ENCODE measurements at places on chromosomes 6 and 20.

GRCh38 chr6:167027772-167028171 is 28.6 kb downstream of the CEP43 start:
- DNase-seq = no peak

DNA sequence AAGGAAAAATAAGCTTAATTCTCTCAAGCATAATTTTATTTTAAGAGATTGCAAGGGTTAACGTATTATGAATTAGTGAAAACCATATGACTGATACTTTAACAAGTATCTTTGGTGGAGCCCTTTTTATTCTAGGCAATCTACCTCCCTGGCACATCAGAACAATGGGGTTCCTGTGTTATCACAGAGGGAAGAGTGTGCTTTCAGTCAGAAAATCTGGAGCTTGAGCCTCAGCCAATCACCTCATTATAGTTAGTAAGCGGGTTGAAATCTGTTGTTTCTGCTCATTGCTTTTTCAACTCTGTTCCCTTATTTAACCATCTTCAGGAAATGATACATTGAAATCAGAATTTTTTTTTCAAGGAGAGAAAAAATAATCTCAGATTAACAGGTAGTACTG is 391 bp downstream of the ADGRF1 start:
- no peak for DNase-seq

DNA sequence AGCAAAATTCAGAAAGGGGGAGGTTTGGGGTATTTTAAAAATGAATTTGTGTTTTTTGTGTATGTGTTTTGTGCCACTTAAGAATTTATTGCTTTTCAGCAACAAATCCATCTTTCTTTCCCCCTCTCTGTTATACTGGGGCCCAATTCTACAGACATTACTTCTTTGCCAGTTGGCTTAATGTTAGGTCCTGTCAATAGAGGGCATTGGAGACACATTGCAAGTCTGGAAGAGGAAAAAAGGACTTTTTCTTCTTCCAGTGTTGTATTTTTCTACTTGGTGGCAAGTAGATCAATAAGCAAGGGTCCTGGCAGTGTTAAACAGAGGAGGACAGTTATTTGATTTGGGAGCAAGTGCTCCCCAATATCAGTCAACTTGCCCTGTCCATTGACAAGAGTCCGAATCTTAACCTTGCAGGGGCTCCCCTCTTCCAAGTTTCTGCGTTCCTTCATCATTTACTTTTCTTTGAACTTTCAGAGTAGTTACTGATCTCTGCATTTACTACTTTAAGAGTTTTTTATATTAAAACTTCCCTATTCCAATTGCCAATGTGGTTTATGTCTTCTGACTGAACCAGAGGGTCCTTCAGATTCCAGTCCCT is 23.4 kb downstream of the SCML4 start:
- DNase-seq = no peak

DNA sequence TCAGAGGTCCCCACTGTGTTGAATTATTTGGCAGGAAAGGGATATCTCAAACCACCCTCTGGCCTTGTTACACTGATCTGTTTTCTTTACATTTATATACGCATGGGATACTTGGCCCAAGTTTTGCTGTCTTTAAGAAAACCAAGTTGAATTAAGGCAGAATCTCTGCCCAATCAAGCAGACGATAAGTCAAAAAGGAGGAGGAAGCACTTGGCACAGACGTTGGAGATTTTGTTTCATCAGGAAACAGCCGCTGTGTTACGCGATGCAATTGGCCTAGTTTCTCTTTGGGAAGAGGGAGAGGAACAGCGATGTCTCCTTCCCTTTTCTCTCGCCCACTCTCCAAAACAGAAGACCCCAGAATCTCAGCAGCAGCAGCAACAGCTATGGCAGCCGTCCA is 20.2 kb upstream of the NAA20 start:
- no peak for DNase-seq

- no peak for DNase-seq
These were observed 18.6 kb downstream of the DYNLT1 start for GRCh38 chr6:158625881-158626305.

- DNase-seq = no peak
These were observed 148.8 kb upstream of the EPHA7 start for GRCh38 chr6:93568169-93568568.

DNA sequence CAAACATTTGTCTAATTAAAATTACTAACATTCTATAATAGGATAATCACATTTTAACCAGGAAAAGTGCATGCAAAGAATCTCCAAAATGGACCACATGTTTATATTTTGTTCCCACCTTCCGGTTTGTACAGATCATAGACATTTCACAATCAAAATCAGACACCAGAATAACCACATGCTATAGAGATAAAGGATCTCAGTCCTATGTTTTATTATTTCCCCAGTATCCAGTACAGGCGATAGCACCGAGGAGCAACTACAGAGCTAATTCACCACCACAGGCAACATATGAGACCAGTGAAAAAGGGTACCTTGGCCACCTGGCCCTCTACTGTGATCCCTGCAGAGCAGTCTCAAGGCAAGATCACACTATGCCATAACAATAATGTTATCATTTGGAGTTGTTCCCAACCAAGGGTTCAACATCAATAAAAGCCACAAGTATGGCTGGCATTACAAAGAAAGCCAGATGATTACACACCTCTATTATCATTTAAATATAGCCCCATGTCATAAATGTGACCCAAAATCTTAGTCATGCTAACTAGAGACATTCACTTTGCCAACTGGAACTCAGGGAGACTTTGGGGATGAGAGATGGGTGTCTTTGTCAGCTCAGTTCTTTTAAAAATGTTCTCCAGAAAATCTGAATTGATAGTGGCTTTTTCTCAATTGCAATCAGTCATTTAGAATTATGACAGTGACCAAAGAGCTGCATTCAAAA is 46.7 kb downstream of the RALGAPA2 start:
- no peak for DNase-seq

DNA sequence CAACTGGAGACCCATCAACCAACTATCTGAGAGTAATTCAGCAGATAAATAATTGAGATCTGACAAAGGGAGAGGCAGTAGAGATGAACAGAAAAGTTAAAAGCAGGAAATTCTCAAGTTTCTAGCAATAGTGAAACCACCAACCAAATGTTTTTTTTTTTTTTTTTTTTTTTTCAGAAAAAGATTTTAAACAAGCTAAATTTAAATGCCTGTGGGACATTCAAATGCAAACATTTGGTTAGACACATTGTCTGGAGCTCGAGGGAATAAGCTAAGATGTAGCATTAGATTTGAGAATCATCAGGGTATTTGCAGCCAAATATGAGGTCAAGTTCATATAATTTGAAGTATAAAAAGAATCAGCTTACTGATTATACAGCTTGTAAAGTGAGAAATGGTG is 16.4 kb downstream of the RANBP9 start:
- DNase-seq = no peak

DNA sequence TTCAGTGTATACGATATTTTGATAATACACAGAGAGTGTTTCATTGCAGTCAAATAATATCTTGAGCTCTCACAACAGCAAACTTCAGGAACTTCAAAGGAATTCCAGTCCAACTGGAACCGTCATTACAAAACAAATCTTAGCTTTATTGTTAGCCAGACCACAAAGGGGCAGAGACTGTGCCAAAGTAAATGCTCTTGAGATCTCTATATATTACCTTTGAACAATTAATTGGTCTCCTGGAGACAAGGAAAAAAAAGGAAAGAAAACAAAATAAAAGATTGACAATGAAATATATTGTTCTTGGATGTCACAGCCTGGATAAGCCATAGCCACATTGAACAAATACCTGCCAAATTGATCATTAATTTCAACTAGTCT is 70.0 kb downstream of the FOXC1 start:
- no peak for DNase-seq

- DNase-seq = peak; percentile 21
These were observed 31.8 kb downstream of the SLC13A3 start for GRCh38 chr20:46619445-46619844.

- no peak for DNase-seq
These were observed 878 bp upstream of the HLA-DMA start for GRCh38 chr6:32953775-32954174.

GRCh38 chr6:15411766-15412165 is 165.9 kb downstream of the JARID2 start:
- no peak for DNase-seq

- no peak for DNase-seq
These were observed 13.6 kb downstream of the BPIFA2 start for GRCh38 chr20:33181482-33182093.

GRCh38 chr6:29886701-29887100 is 55.6 kb upstream of the HLA-A start:
- no peak for DNase-seq

- no peak for DNase-seq
These were observed 334.2 kb downstream of the MEI4 start for GRCh38 chr6:77987035-77987384.

- no peak for DNase-seq
These were observed 12.3 kb upstream of the DSP start for GRCh38 chr6:7529141-7529540.

- peak; percentile 95 for DNase-seq
These were observed 109.5 kb upstream of the CLDN20 start for GRCh38 chr6:155154158-155154830.

- DNase-seq = peak; percentile 28
These were observed 131.2 kb downstream of the SH3BGRL2 start for GRCh38 chr6:79762370-79762769.

- peak; percentile 14 for DNase-seq
These were observed 707.6 kb upstream of the MARCKS start for GRCh38 chr6:113149511-113149910.

DNA sequence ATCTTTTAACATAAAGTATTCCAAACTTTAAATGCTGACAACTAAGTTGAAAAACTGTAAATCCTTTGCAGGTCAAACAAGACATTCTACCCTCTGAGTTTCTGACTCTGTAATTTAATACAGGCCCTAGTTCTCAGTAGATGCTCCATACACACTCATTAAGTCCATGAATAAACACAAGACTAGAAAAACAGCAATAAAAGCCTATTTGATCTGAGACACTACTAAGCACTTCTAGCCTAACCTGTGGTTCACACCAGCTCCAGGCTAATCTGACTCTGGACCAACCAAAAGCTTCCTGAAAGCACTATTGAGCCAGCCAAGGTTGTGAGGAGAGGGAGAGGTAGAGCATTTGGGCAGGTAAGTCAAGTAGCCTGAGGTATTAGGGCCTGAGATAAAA is 103.9 kb downstream of the EPM2A start:
- DNase-seq = no peak

GRCh38 chr20:45211569-45212474 is 5.0 kb downstream of the SEMG1 start:
- no peak for DNase-seq

DNA sequence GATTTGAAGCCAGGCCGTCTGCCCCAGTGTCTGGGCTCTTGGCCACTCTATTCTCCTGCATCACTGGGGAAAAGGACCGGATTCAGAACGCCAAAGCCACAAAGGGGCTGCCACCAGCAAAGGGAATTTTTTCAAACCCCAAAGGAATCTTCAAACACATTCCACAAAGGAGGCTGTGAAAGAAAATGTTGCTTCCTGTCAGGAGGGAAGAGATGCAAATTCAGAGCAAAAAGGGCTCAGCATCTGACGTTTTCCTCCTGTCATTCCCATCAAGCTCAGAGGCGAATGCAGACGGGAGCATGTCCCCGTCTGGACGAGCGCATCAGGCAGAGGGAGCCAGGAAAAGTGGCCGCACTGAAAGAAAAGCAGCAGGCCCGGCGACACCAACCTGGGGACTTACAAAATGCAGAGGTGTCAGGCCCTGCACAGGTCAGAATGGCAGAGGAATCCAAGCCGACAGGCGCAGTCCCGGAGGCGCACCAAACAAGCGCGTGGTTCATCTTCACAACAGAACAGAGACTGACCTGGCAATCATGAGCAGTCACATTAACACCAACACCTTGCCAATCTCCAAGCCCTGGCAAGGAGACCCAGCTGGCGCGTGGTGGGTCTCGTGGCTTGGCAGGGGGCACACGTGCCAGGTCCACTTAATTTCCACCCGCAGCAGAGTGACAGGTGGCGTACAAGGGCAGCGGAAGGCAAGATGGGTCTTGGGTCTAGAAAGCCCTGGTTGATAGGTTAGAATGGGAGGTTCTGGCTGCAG is 62.8 kb downstream of the GRM4 start:
- DNase-seq = no peak

DNA sequence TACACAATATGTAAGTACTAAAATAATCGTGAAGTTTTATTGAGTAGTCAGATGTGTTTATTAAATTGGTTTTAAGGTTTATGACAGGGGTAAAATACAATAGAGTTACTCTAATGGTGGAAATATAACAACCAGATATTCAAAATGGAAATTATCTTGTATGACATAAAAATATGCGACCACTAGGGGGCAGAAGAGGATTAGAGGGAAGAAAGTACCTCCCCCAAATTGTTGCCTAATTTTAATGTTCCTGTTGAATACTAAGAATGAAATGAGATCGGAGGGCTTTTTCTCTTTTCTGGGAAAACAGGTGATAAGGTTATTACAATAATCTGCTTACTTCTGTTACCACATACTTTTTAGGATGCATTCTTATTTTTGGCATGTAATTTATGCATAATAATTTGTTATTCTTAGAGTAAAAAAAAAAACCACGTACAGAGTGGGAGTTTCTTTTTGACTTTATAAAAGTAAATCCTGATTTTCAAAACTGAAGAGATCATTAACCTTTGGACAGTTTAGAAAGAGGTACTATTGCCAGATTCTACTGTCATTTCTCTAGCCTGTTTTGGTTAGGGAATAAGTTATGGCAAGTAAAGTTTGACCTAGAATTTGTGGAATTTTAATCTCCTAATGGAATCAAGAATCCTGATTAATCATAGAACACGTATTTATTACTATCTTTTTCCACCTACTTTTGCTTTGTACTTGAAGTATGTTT is 159.2 kb downstream of the CD109 start:
- peak; percentile 62 for DNase-seq

DNA sequence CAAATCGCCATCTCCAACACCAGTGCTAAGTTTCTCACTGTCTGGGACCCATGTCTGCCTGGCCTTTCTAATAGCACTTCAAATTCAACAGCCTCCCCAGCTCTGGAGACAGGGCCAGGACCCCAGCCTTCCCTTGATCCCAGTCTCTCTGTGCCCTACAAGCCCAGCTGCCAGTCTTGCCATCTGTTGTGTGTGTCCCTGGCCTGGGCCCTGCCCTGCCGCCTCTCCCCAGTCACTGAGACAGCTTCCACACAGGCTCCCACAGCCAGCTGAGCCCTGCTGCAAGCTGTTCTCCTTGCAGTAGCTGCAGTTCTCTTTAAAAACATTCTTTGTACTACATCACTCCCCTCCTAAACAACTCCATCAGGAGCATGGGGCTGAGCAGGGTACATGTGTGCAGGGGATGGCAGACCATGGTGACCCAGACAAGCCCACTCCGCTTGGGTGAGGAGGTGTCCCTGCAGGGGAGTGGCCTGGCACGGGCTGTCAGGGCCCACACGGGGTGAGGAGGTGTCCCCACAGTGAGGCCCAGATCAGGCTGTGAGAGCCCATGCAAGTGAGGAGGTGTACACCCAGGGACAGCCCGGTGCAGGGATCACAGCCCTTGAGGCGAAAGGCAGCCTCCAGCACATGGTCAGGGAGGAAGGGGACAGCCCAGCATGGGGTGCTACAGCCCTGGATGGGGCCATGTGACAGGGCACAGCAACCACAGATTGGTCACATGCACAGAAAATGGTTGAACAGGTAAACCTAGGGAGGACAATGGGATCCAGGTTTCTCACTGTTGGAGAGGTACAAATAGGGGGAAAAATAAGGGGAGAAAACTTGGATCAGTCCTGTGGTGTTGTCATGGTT is 16.2 kb downstream of the CST7 start:
- DNase-seq = no peak

GRCh38 chr6:44297063-44298038 is 15.8 kb downstream of the AARS2 start:
- peak; percentile 39 for DNase-seq

- DNase-seq = peak; percentile 72
These were observed 98.7 kb downstream of the ADGRG6 start for GRCh38 chr6:142400495-142400894.

GRCh38 chr20:3367089-3367488 is 40.4 kb downstream of the DNAAF9 start:
- DNase-seq = no peak
